ENCODE measurements at places on chromosomes 13 and 19. TPM values are rescaled to one million over a fixed set of nuclear protein-coding genes. Genes with fewer than 3 reads are reported as not detected.

The ZNF491 gene
- total RNA-seq: not detected

The C1QTNF9B gene
- not detected for total RNA-seq

The UHRF1 gene
- total RNA-seq: 47.1 TPM

DNA sequence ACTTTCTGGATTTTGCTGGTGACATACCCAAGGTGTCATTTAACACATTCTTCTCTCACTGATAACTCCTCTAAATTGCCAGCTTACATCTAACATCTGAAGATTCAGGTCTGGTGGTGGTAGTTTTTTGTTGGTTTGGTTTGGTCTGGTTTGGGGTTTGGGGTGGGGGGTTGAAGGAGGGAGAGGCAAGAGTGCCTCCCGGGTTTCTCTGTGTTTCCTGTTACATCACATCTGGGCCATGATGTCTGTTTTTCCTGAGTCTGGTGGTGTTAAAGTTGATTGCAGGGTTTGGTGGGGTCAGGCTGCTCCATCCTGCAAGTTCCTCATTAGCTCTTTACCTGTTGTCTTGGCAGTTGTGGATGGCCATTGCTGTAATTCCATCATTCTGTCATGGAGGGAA, 155.8 kb upstream of the UBL3 start:
- DNase-seq: no peak

DNA sequence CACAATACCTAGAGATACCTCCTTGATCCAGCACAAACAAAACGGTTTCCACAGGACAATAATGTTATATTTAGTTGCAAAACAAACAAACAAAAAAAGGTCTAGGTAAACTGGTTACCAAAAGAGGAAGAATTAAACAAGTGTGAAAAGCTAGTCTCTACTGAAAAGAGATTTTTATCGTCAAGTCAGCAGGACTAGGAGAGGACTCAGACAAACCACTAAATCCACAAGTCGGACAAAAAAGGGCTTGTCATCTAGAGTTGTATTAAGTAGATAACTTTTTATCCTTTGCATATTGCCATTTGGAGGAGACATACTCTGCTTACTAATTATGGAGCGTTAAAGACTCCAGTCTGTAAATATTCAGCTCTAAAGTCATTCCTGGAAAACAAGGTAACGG, 9.9 kb upstream of the KPNA3 start:
- DNase-seq: no peak

DNA sequence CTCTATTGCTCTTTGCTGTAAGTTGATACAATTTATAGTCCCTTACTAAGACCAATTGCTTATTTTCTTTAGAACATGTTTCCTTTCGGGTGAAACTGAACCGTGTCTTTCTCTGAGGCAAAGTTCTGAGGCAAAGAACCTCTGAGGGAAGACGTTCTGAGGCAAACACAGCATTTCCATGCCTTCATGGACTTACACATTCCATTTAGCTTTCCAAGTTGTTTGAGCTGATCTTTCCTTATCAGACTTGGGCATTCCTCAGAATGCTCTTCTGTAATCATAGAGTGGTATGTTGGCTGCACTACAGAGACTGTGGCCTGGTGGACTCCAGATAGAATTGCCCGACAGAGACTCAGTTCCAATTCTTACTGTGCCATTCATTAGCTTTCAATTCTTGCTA, 579.1 kb downstream of the KCTD12 start:
- DNase-seq: peak; percentile 4

DNA sequence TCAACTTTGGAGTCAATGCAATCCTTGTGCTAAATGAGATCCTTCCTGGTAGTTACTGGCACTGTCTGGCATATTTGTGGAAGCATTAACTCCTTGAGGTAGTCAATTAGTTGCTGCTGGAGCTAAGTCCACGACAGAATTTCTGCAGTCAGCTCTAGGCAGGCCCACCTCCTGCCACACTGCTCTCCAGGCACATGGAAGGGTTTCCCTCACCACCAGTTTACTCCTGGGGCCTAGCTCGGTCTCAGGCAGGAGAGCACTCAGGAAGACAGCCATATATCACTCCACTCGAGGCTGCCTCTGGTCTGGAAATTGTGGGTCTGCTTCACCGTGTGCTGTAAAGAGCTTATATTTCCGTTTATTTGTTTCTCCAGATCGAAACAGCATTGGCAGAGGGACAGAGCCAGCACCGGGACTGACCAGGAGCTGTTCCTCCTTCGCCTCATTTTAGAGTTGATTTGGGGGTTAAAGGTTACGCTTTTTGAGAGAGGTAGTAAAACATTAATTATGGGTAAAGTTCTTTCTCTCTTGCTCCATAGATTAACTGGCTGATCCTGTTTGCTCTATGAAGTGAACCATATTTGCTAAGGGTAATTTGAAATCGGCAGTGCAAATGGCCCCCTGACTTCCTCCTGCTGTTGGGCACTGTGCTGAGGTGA, 20.6 kb upstream of the GTF3A start:
- DNase-seq: no peak

Data from MG63 (cell line).